Cortex of kidney (tissue), 1 donor: ENCODE measurements at places on chromosomes 5 and 9.

GRCh38 chr9:79286992-79287707, 284.6 kb upstream of the TLE4 start:
- no peak for DNase-seq

- DNase-seq = no peak
Observed at GRCh38 chr9:76943054-76943453, 37.1 kb upstream of the PRUNE2 start.

DNA sequence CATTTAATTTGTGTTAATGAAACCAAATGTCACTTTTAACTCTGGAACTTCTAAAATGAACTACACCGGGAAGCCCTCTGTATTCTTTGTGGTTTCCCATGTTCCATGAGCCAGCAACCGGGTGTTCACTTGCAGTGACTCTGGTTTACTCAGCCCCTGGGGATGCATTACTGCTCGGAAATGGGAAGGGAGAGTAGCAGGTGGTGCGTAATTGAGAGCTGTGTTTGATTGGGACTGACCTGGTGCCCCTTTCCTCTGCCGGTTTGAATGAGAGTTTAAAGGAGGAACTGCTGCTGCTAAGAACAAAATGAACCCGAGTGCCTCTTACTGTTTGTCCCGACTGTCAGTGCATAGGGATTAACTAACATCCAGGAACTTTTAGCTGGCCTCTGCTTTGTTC, 100.1 kb upstream of the DHFR start:
- no peak for DNase-seq

- DNase-seq = no peak
Observed at GRCh38 chr9:97940233-97940632, 2.3 kb upstream of the HEMGN start.

- DNase-seq = no peak
Observed at GRCh38 chr9:134377976-134378375, 51.7 kb downstream of the RXRA start.

DNA sequence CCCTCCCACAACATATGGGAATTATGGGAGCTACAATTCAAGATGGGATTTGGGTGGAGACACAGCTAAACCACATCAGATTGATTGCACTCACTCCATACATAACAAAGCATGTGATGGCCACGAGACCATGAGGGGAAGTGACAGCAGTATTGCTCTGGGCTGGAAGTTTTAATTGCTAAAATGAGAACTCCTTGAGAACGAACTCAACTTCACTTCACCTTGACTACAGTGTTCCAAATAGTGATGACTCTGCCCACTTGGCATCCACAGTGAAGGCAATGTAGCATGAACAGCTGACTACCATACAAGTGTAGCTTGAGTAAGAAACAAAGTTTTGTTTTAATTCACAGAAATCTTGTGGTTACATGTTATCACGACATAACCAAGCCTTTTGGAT, 739 bp upstream of the SPINK7 start:
- no peak for DNase-seq

DNA sequence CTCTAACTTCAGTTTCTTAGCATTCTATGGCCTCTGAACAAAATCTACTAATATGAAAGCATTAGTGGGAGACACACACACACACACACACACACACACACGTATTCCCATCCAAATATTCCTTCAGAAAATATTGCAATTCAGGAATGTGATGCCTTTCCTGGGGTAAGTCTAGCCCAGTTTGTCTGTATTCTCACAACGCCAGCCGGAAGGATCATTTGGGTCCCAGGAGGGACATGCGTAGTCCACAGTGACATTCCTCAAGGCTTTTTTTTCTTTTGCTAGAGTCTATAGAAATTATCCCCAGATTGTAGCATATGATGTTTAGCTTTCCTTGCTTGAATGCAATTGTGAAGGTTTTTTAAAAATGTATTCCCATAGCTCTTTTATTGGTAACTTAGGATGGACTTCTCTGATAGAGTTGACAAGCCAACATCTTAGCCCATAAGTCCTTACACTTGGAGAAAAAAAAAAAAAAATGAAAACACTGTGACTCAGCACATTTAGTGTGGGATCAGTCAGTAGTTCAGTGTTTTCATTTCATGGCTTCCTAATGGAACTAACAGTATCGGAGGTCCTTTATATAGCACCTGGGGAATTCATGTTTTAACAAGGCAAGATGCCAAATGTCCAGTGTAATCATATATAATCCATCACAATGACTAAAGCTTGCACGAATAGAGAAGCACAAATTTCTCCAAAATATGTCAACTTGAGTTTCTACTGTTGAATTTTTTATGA, 316.5 kb downstream of the DIRAS2 start:
- DNase-seq = no peak

DNA sequence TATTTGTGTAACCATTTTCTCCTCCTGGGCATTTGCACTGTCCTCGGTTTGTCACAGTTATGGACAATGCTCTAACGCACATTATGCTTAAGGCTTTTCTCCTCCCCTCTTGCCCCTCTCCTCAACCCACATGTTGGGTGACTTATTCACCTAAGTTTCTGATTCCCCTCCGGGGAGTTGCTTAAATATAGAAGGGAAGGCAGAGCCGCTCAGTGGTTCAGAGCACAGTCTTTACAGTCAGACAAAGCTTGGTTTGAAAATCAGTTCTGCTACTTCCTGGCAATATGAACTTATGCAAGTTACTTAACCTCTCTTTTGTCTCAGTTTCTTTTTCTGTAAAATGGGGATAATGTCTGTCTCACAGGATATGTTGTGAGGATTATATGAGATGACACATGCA, 41.2 kb upstream of the SPRY4 start:
- no peak for DNase-seq

DNA sequence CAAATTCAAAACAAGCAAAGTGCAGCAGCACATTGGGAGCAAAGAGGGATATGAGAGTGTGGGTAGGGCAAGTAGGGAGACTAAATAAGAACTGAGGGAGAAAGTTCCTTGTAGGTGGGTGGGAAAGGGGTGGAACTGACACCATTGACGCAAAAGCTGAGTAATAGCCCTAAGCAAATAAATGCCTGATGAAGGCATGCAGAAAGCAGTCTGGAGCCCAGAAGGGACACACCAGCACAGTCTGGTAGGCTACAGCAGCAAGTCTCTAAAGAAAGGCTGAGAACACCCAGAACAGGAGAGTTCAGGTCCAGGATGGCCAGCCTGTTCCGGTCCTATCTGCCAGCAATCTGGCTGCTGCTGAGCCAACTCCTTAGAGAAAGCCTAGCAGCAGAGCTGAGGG, at the start of gene INSL4:
Gene INSL4, plus strand, starts transcription at position 208 of the 400 bp plus-strand sequence. Its CDS starts 105 bp downstream, at position 313.
- no peak for DNase-seq

GRCh38 chr5:133439859-133440258, 172.5 kb downstream of the FSTL4 start:
- DNase-seq = no peak

DNA sequence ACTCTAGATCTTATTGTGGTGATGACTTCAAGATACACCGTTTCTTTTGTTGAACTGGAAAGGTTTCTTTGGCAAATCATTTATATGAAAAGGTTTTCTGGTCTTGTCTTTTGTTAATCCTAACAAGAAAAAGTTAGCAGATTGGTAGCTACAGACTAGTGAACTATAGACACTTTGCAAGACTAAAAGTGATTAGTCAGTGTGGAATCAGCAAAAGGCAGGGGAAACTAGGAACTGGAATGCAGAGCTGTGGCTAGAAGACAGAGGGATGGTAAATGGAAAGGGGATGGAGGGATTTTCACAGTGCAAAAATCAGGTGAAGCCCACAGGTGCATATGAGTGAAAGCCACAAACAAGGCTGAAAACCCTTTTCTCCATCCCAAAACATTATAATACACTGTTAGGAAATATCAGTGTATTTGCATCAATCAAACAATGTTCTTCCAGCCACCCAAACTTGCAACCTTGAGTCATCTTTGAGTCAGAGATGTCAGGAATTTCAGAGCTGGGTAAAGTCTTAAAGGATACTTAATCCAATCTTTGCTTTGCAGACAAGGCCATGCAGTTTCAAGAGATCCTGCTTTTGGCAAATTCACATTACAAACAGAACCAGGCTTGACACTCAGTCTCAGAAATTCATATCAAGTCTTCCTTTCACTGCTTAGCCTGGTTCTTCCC, 52.7 kb downstream of the PLK2 start:
- DNase-seq = no peak

- DNase-seq = no peak
Observed at GRCh38 chr5:142286111-142286510, 38.7 kb downstream of the SPRY4 start.

GRCh38 chr9:124764774-124765438, 6.2 kb downstream of the NR6A1 start:
- DNase-seq = no peak

GRCh38 chr9:15101095-15101494, 190.9 kb upstream of the FREM1 start:
- DNase-seq = no peak

DNA sequence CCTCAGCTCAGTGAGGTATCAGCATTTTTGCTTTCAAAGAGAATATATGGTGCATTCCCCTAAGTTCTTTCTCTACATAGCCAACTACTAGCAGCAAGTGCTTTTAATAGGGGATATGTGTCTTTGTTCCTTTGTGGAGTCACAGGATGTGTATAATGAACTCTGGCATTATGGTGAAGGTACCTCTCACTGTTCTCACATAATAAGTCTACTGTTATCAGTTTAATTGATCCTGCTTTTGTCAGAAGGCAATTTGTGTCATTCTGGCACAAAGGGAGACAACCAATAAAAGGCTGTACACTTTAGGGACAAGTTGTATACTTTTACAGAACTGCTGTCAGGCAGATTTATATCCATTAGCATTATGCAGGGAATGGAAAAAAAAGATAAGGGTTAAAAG, 531.4 kb upstream of the RIOK2 start:
- no peak for DNase-seq

DNA sequence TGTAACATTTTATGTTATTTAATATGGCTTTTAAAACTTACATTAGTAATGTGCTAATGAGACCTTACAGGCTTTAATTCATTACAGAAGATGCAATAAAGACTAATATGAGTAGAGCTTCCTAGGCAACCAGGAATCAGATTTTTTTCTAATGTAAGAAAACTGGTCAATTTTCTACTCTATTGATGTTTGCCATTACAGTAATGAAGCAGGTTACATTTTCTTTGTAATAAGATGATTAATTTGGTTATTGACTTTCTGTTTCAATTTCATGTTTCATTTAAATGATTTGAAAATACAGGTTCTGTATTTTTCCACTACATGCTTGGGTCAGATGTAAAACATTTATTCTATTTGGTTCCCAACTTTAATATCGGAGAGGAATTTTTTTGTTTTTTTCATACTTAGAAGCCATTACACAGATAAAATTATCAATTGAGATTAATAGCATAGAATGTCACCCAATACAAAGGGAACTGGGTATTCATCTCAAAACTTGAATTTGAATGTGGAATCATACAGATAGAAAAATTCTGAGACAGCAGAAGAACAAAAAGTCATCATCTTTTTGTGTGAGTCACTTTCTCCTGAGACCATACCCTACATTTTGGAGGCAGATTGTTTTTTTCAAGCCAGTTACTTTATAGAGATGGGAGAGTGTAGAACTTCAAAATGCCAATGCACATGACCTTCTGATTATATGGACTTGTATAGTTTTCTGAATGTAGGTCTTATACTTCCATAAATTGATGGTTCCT, 133.6 kb upstream of the HMHB1 start:
- DNase-seq = no peak

GRCh38 chr5:79025054-79025472, 40.0 kb upstream of the ARSB start:
- no peak for DNase-seq

DNA sequence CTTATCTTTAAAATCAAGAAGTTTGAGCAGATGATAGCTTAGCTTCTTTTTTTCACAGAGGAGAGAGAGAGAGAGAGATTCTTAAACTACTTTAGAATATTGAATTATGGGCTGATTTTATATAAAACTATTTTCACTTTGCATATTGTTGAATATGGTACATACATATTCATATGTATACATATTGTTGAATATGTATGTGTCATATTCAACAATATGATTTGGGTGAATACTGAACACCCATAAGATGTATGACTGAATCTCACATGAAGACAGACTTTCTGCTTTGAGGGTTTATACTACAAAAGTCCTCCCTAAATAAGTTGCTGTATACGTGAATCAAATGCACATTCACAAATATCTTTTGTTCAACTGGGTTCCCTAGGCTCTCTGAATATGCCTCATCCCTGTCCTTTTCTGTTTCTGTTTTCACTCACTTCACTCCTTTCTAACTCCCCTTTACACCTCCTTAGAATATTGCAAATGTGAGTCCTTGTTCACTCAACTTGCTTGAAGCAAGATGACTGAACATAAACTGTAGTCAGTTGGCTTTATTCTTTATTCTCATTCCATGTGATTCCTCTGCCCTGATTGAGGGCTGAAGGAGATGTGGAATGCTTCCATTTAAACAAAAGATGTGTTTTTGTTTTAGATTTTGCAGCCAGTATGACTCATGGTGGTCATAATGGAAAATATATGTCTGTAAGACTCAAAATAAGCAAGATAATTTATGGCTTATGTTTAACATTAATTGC, 225.4 kb upstream of the DAB2 start:
- DNase-seq = no peak

DNA sequence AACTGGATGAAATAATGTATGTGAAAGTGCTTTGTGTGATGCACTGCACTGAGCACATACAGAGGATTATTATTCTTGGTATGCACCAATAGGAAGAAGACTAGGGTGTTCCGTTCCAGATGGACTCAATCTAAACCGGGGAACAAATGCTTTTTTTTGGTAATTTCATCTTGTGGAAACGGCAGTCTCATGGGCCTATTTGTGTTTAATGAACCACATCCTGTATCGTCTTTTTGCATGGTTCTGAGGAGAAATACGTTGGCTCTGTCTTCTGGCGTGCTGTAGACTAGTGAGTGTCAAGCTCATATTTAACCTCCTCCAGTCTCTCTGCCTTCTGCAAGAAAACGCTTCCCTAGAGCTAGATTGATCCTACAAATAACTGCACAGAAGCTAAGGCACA, 30.0 kb downstream of the TRIM32 start:
- DNase-seq = no peak

DNA sequence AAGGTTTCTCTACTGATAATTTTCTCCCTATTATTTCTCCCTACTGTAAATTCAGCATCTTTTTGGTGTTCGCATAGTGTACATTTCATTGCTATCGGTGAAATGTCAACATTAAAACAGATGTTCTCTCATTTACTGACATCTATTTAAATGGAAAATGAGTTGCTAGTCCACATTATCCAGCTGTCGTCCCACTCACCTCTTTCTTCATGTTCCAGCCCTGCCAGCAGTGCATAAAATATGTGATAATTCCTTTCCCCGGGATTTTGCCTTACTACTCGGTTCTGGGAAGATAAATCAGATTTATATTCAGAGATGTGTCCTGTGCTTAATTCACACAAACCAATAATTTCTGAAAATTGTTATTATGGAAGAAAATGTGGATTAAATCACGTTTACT, 155.8 kb downstream of the MYO10 start:
- DNase-seq = no peak

GRCh38 chr9:133819923-133820322, 81.8 kb upstream of the SARDH start:
- no peak for DNase-seq

DNA sequence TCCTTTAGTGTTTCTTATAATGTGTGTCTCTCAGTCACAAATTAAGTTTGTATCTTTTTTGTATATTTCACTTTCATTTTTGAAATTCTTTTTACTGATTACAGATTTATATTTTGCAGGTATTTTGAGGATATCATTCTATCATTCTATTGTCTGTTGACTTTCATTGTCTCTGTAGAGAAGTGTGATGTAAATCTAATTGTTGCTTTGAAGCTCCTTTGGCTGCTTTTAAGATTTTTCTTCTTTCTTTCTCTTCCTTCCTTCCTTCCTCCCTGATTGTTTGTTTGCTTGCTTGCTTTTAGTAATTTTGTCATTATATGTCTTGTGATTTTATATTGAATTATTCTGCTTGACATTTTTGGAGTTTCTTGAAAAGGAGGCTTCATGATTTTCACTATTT, 75.3 kb upstream of the MAST4 start:
- no peak for DNase-seq
